ENCODE measurements at places on chromosomes 4 and X. TPM values are rescaled to one million over a fixed set of nuclear protein-coding genes. Genes with fewer than 3 reads are reported as not detected.

The SGMS2 gene
- 28.0 TPM for total RNA-seq

The LIAS gene
- 13.7 TPM for total RNA-seq

The RASGEF1B gene
- 15.0 TPM for total RNA-seq

The TMPRSS11B gene
- 36.9 TPM for total RNA-seq

The MAD2L1 gene
- total RNA-seq: 12.7 TPM

The TKTL1 gene
- total RNA-seq: not detected

The UGT2B11 gene
- total RNA-seq: not detected

The STARD8 gene
- 0.96 TPM for total RNA-seq

The XAGE1A gene
- not detected for total RNA-seq

The C4orf36 gene
- 2.4 TPM for total RNA-seq

The UNC5C gene
- 0.16 TPM for total RNA-seq

Measured in esophagus mucosa (tissue), 1 donor.